ENCODE measurements at places on chromosomes 12 and 14.

DNA sequence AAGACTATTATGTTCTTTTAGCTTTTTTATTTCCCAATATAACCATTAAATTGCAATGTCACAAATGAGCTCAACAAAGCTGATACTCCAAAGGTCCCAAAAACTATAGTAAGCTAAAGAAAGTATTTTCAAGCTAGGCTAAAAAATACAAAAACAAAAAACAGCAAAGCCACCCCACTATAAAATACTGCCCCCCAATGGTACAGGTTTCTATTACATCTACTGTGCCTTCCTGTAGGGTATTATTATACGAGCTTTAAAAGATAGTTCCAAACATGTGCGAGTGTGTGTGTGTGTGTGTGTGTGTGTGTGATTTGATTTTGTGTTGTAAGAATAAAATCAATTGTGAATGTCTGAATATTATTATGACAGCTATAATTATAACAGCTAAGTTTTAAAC lies 1.1 kb downstream of the IFNG start:
- peak; percentile 6 for DNase-seq

DNA sequence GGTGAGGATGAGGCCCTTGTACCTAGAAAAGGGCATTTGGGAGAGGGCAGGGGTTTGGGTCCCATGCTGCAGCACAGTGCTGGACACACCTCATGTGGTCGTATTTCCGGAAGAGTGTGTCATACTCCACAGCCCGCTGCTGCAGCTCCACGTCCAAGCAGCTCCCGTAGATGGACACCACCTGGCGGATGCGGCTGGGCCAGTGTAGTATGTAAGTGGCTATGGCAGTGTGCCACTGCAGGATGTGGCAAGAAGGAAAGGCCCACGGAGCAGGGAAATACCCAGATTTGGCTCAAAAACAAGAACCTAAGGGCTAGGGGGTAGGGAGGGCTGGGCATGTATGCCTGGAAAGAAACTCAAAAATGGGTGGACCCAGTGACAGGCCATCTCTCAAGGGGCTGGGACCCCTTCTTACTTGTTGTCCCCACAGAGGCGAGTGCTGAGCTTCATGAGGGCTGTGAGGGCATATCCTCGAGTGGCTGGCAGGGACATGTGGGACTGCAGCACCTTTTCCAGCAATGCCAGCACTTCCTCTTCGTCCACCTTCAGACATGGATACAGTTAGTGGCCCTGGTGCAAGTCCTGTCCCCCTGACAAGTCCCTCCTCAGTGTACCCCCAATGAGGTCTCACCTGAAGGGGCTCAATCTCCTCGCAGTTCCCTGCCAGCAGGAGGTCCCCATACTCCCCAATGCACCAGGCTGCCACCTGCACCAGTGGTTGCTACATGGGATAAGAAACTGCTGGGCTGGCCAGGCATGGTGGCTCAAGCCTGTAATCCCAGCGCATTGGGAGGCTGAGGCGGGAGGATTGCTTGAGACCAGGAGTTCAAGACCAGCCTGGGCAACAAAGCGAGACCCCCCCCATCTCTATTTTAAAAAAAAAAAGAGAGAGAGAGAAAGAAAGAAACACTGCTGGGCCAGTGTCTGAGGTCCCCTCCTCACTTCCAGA lies 5.4 kb downstream of the AP1G2 start:
- no peak for DNase-seq

DNA sequence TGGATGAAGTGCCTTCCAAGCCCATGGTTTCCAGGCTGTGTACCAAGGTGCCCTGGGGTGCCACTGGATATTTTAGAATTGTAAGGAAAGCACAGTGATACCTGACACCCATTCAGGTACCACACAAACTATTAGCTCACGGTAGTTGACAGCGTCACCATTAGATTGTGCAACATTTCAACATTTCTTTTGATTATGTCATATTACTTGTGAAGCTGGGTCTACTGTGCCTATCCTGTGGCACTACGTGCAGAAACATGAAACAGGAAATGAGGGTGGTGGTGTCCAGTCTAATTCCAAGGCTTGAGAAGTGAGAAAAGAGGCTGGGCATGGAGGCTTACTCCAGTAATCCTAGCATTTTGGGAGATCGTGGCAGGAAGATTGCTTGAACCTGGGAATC lies 75.5 kb upstream of the CPM start:
- no peak for DNase-seq

- no peak for DNase-seq
Observed at GRCh38 chr12:43742106-43742505, 16.5 kb downstream of the PUS7L start.

- no peak for DNase-seq
Observed at GRCh38 chr12:104133866-104134265, 4.1 kb downstream of the NFYB start.
